HEK293T (cell line): ENCODE measurements at places on chromosomes 1 and 21.

DNA sequence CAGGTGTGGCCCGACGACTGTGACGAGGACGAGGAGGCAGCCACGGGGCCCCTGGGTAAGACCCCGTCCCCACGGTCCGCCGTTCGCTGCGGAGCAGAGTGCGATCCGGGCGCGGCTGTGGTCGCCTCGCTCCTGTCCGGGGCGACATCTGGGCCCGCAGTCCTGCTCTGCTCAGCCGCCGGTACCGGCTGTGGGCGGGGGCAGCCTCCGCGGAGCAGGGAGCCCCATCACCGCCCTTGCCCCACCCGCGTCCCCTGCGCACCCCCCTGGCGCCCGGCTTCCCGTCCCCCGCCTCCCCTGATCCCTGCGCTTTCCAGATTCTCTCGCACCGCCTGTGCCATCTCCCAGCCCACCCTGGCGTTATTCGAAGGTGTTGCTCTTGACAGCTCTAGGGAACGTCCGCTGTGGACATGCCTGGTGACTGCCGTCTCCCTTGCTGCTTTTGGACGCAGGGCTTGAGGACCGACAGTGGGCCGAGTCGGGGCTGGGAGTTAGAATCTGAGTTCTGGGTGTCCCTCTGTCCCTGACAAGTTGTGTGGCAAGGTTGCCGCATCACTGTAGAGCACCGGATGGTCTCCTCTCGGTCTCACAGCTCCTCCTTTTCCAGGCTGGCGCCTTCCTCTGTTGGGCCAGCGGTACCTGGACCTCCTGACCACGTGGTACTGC lies 596 bp downstream of the TOR3A start:
- peak; percentile 61 for DNase-seq

GRCh38 chr1:52225174-52225573 lies 83.3 kb downstream of the ZFYVE9 start:
- no peak for DNase-seq

DNA sequence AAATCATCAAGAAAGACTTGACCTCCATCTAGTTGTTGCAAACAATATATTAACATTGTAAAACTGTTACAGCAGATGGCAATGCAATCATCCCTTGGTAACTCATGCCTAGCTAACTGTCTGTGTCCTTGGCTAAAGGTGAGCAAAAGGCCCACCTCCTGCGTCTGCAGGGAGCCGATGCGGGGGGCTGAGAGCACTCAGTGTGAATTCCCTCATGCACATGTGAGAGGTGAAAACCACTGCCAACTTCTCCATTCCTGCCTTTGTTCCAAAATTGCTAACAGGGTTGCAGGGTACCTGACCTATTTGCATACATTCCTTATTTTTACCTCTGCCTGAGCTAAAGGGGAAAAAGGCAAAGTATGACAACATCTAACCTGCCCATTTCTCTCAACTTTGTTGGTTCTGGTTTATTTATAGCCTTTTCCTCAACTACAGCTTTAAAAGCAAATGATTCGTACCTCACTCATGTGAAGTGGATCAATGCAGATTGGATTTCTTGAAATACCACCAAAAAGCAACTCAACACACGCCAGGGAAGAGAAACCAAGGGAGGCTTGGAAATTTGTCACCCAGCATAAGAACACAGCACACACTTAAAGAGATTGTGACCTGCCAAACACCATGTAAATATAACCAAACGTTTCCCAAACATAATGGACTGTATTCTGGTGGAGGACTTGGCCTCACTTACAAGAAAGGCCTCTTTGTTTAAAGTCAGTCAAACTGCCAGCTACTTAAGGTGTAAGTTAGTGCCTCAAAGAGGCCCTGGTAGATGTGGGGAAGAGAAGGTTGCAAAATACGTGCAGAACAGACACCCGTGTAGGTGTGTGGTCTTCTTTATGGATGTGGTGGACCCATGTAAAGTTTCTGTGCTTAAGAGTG lies 651.0 kb downstream of the SMYD3 start:
- DNase-seq = no peak

DNA sequence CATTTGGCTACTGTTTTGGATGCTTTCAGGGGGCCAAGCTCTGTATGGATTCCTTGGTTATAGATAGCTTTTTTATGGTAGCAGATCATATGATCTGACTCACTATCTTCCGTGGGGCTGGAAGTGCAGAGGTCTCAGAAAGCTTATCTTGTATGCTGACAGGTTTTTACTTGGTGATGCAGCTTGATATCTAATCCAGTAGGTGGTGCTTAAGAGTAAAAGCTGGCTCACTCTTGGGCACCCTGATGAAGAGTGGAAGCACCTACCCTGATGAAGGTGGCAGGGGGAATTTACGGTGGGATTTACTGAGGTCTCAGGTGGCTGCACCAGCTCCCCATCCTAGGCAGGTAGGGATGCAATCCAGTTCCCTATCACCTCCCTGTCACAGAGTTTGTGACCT lies 151.2 kb downstream of the PTBP2 start:
- DNase-seq = peak; percentile 8

DNA sequence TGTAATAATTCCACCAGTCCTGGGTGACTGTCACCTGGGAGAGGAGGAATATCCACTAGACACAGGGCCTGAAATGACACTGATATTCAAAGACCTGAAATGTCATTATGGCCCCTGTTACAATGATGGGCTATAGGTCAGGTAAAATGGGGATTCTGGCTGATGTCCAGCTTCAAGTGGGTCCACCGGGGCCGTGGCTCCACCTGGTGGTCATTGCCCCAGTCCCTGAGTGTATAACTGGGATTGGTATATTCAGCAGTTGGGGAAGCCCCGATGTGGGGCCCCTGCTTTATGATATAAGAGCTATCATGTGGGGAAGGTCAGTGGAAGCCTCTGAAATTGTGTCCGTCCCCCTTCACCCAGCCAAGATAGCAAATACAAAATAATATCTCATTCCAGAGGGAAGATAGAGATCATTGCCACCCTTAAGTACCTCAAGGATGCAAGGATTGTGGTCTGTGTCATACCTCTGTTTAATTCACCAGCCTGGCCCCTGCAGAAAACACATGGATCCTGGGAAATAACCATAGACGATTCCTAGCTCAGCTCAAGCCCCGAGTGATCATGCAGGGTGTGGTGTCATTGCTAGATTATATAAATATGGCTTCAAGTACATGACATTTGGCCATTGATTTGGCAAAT lies 19.4 kb downstream of the PLEKHO1 start:
- DNase-seq = peak; percentile 77

DNA sequence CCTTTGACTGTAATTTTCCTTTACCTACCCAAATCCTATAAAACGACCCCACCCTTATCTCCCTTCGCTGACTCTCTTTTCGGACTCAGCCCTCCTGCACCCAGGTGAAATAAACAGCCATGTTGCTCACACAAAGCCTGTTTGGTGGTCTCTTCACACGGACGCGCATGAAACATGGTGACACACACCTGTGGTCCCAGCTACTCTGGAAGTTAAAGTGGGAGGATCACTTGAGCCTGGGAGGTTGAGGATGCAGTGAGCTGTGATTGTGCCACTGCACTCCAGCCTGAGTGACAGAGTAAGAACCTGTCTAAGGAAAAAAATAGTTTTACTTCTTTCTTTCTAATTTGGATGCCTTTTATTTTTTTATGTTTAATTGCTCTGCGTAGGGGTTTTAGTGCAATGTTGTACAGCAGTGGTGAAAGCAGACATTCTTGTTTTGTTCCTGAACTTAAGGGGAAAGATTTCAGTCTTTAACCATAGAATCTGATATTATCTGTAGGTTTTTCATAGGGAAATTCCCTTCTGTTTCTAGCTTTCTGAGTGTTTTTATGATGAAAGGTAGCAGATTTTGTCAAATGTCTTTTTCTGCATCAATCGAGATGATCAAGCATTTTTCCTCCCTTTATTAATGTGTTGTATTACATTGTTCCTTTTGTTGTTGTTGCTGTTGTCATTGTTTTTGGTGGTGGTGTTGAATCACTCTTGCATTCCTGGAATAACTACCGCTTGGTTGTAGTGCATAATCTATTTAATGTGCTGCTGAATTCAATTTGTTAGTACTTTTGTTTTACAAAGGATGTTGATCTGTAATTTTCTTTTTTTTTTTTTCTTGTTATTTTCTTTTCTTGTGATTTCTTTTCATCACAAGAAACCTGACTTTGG lies 497.4 kb downstream of the DISC1 start:
- DNase-seq = no peak

DNA sequence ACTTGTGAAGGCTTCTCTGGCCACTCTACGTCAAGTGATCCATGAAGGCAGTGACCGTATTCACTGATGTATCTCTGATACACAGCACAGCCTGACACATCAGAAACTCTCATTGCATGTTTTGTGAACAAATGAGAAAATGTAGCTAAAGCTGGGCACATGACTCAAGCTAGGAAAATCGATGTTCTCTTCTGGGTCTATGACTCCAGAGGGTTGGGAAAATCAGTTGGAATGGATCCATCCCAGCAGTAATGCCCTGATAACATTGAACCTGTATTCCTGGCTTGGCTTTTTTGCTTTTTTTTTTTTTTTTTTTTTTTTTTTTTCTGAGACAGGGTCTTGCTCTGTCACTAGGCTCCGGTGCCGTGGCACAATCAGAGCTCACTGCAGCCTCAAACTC lies 395.7 kb downstream of the KCNH1 start:
- DNase-seq = no peak

DNA sequence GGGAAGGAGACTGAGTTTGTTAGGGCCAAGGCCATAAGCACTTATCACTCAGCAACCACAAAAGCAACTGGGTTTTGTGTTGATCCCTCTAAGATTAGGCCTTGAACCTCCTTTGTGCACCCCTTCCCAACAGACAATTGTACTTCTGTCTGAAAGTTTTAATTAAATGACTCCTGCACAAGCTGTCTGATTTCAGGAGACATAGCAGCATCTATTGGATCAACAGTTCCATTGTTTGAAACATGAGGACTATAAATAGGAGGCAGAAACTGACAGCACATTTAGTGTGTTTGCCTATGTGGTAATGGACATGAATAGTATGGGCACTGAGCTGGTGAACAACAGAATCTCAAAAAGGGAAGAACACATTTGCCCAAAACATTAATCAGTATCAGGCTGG lies 167.3 kb upstream of the KCNJ6 start:
- no peak for DNase-seq

DNA sequence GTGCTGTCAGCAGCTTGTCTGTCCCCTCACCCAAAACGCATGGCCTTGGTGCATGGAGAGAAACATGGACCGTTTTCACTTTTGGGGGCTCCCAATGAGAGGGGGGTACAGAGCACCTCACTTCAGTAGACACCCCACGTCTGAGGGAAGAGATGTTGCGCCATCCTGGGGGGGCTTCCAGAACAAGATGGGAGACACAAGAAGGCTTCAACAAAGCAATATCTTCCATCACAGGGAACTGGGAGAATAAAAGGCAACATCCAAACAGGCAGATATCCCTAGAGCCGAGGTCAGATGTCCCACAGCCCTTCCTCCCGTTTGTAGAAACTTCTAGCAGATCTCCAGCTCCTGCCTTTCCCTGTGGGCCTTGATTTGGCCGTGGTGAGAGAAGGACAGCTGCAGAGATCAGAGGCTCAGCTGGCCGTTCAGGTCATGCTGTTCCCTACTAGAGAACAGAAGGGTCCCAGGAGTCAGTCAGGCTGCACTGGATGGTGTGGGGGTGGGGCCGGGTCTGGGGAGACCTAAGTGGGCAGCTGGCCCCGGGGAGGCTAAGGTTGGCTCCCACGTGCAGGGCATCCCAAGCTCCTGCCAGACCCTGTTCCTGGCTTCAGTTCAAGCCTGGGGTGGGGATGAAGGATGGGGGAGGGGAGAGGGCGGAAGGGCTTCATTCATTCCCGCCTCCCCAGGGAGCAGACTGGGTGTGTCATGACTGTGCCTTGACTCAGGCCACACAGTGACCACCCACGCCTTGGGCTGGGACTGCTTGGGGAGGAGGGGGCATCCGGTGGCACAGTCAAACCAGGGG lies 4.4 kb downstream of the PLOD1 start:
- no peak for DNase-seq

DNA sequence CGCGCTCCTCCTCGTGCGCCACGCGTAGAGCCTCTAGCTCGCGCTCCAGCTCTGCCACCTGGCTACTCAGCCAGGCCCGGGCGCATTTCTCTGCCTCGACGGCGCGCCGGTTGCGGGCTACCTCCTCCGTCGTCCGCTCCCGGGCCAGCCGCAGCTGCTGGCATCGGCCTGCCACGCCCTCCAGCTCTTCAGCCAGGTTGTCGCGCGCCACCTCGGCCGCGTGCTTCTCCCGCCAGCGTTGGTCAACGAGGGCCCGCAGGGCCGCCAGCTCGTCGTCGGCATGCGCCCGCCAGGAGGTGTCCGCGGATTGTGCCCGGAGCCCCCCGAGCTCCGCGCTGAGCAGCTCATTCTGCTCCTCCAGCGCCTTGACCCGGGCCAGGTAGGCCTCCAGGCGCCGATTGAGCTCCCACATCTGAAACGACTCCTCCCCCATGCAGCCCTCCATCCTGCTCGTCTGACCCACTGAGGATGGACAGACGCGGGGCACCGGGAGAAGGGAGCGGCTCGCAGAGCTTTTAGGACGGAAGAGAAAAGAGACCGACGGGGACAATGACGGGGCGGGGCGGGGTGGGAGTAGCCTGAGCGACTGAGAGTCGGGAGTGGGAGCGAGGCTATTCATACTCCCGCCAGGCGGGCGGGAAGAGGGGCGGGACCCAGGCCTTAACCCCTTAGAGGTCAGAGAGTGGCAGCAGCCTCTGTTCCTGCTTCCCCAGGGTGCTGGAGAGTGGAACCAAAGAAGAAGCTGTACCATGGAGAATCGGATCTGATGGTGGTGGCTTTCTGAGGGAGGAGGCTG lies at the start of gene NES:
Gene NES, minus strand, starts transcription at position 588 of the 796 bp plus-strand sequence. Its CDS starts 143 bp downstream, at position 445.
- DNase-seq = peak; percentile 83

DNA sequence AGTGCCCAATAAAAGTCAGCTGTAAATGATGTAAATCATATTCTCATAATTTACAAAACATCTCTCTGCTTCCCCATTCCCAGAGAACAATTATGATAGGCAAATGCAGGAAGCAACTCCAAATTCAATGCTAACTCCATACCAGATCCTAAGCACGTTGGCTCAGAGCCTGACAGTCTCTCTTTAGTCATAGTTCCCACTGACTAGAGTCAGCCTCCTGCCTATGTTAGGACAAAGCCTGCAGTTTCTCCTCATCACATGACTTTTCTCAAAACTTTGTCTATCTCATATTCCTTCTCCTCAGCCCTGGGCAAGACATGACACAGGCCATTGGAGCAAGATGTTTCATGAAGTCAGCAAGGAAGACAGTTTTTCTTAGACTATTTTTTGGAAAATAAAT lies 101.5 kb upstream of the COL24A1 start:
- DNase-seq = no peak

DNA sequence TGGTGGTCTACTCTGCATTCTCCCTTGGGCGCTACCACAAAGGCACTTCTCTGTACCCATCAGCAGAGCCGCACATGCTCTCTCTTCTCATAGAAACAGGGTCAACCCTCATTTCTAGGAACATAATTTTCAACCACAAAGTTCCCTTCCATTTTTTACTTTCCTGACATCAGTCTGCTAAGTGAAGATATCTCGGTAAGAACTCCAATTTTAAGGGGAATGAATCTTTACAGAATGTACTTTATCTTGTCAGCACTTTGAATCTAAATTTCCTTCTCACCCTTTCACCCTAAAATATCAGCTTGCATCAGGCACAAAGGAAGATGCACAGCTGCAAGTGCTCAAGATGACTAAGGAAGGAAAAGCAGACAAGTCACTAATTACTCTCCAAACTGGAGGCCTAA lies 545.9 kb downstream of the SMYD3 start:
- DNase-seq = no peak

- no peak for DNase-seq
These were observed 48.0 kb upstream of the B3GALNT2 start for GRCh38 chr1:235552146-235552716.
